ENCODE measurements at places on chromosomes 12 and 14. TPM values are rescaled to one million over a fixed set of nuclear protein-coding genes. Genes with fewer than 3 reads are reported as not detected.

BCL2L14 gene
- total RNA-seq = under 0.01 TPM

NKX2-1 gene
- not detected for total RNA-seq

ART4 gene
- not detected for total RNA-seq

ZNF26 gene
- total RNA-seq = 8.4 TPM

ADGRD1 gene
- 7.8 TPM for total RNA-seq
